Kidney capillary endothelial cell (primary cell): ENCODE measurements at places on chromosomes 7 and 10.

GRCh38 chr10:17092986-17093803 lies 36.4 kb downstream of the CUBN start:
- no peak for DNase-seq

DNA sequence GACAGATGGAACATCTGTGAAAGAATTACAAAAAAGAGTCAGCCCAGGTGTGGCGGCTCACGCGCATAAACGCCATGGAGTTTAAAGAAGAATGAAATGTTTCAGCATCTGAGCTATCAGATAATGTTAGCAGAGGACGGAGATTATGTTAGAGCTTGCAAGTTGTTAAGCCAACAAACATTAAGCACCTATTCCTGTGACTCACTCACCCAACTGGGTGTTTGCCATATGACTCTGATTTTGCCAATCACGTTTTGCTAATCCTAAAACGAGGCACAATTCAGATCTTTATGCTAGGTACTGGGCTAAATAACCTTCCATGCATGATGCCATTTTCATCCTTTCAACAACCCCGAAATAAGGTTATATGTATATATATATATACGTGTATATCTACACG lies 29.0 kb upstream of the CCNY start:
- DNase-seq: no peak

GRCh38 chr7:121279822-121280221 lies 49.0 kb upstream of the WNT16 start:
- DNase-seq: no peak

GRCh38 chr7:141203586-141203985 lies 129.7 kb downstream of the TMEM178B start:
- no peak for DNase-seq

GRCh38 chr7:105673367-105674084 lies 92.2 kb upstream of the EFCAB10 start:
- DNase-seq: no peak

DNA sequence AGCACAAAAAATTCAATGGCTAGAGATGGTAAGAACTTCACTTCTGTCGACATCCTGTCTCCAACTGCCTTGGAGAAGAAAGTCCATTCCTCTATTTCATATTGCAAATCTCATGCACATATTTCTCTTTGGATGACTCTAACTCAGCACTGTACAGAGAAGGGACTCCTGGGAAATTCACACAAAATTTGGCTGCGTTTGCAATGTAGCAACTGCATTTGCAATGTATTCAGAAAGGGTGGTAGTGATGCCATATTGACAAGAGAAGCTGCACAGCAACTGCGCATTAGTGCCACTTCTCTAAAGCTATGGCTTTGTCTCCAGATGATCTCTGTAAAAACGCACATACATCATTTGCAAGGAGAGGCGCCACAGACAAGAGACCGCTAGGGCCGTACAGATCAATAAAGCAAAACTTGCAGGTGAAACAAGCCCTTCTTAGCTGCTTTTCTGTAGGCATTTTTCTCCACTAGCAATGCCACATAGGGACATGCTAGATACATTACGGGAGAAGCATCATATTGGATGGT lies 389.5 kb downstream of the TCERG1L start:
- DNase-seq: no peak

- DNase-seq: no peak
These were observed 94.7 kb upstream of the SLC25A13 start for GRCh38 chr7:96416599-96416998.

GRCh38 chr7:36840904-36841303 lies 116.6 kb upstream of the AOAH start:
- DNase-seq: no peak

DNA sequence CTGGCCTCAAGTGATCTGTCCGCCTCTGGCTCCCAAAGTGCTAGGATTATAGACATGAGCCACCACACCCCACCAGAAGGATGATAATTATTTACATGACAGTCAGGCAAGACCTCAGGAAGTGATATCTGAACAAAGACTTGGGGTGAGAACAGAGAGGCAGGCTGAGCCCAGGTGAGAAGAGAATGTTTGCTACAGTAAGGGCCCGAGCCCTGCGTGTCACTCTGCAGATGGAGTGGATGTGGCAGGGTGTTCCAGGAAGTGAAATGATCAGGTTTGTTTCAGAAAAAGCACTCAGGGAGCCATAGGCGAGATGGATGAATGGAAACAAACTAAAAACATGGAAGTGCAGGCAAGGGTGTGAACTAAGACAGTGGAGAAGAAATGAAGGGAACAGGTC lies 22.2 kb downstream of the SFMBT2 start:
- no peak for DNase-seq

DNA sequence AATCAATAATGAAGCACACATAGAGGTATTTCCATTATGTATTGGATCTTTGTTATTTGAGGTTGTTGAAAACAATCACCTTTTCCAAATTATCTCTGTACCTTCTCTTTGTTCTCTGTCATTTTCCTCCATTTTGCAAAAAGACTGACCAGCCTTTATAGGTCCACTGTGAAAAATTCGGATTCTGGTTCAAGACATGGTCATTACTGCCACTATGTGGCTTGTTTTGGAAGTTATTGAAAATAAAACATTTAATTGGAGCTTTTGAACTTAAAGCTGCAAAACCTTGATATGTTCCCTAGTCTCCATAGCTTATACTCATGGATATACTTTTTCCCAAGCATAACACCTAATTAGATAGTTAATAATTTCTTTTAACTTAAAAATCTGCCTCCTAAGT lies 1094.4 kb downstream of the NRG3 start:
- DNase-seq: peak; percentile 47

GRCh38 chr10:74641659-74642058 lies 184.7 kb upstream of the KAT6B start:
- DNase-seq: no peak

DNA sequence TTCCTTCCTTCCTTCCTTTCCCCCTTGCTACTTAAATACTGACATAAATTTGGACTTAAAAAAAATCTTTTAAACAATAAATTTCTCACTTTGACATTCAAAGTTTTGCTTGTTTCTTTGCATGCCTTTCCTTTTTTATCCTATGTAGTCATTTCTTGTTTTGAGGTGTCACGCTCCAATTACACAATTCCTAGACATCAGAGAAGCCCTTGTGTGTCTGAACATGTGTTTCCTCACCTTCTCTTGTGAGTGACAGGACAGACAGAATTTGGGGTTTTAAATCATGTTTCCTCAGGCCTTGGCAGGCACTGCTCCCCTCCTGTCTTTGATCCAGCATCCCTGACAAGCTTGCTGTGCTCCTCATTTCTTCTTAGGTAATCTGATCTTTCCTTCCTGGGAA lies 91.3 kb downstream of the CYTH3 start:
- no peak for DNase-seq

- DNase-seq: no peak
These were observed 229.2 kb downstream of the WDR11 start for GRCh38 chr10:121080281-121080891.

- DNase-seq: no peak
These were observed 107.5 kb upstream of the ANLN start for GRCh38 chr7:36281945-36282717.

DNA sequence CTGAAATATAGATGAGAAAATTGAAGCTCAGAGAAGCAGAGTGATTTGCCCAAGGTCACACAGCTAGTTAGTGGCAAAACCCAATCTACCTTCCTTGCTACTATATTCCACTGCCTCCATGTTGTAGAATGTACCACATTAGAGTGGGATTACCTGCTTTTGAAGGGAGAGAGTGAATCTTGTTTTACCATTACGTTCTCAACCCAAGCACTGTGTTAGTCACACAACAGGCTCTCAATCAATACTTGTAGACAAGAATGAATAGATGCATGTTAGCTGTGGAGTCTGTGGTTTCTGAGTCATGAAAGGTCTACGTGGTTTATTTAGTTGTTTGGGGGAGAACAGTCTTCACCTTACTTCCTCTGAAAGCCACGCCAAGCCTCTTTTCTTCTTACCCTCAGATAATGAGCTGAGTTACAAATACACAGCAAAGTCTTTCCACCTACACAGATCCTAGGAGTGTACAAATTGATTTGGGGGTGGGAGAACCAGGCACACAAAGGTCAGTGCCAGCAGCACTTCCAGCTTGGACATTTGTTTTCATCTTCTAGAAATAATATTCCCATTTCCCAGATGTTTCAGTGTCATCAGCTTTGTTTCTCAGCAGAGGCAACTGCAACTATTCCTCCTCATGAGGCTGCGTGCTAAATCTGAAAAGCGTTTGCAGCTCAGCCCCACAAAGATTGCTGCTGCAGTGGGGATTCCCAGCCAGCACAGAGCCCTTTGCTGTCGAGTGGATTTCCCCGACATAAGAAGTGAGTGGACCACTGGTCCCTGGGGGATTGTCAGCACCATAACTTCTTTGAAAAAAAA lies 71.5 kb upstream of the ADO start:
- no peak for DNase-seq

- no peak for DNase-seq
These were observed 77.9 kb downstream of the CCNY start for GRCh38 chr10:35413985-35414861.

DNA sequence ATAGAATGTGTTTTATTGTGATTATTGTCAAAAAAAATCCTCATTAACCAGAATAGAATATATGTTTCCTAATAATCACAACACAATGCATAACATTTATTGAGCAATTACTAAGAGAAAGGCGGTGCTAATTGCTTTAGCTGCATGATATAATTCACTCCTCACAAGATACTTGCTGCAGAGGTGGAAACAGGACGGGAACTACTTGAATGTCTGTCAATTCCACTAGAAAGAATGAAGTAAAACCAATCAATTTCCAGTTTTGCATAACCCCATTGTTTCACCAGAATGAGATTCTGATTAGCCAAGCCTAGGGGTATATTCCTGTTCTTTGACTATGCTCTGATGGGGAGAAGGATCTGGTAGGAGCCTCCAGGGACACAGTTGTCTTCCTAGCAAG lies 239.1 kb upstream of the NRP1 start:
- no peak for DNase-seq

- no peak for DNase-seq
These were observed 20.3 kb downstream of the STARD3NL start for GRCh38 chr7:38198366-38198765.

DNA sequence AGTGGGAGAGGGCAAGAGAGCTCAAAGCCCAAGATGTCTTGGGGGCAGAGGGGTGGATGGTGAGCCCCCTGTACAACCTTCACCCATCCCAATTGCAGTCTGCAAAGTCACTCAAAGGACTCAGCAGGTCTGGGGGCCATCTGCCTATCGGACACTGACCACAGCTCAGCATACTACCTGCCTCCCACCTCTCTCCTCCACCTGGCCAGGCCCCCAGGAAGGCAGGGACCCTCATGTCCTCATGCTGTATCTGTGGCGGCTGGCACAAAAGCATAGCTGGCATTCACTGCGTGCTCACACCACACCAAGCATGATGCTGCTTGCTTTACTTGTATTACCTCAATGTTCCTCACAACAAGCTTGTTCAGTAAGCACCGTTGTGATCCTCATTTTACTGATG lies 16.2 kb upstream of the CRHR2 start:
- DNase-seq: no peak

- no peak for DNase-seq
These were observed 49.1 kb downstream of the CHST15 start for GRCh38 chr10:124044143-124044862.

DNA sequence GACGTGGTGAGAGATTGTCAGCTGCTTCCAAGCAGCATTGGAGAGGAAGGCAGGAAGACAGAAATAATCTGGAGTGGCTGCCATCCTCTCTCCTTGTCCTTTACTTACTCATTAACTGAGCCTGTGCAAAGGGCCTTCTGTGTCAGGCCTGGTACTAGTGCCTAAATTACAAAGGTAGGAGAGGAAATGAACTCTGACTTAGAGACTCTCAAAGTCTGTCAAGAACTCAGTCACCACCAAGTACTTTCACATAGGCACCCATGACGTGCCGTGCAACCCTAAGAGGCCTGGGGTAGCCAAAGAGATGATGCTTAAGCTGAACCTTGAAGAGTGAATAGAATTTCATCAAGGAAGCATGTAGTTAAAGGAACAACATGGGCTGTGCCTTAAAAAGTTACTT lies 866.9 kb downstream of the LRMDA start:
- no peak for DNase-seq

DNA sequence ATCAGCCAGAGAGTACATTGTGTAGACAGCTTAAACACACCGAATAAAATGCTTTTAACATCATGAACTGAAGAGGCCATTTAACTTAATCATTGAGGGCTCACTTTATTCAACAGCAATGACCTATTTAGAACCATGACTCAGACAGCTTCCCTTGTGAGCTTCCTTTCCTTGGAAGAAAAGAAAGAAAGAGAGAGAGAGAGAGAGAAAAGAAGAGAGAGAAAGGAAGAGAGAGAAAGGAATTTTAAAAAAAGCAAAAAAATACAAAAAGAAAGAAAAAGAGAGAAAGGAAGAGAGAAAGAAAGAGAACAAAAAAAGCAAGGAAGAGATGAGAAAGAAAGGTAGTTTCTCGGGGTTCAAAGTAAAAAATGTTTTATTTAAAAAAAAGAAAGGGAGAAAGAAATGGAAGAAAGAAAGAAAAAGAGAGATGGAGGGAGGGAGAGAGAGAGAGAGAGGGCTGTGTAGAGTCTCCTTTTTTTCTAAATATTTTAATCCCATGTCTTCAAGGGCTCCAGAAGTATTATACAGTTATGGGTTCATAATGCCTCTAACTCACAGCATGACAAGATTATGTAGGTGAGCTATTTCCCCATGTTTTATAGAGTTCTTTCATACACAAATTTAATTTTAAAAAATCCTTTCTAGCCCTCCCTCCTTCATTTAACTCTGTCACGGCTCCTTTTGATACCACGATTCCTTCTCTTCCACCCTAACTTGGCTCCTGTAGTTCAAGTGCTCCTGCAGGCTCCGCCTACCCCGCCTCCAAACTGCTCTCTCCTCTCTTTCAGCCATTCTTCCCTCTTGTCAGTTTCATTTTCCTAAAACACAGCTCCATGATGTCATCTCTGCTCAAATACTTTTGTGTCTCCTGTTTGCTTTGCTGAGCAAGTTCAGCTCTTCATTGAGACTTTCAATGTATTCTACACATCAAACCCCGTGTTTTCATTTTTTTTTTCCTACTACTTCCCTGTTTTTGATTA lies 85.5 kb downstream of the PRTFDC1 start:
- no peak for DNase-seq

DNA sequence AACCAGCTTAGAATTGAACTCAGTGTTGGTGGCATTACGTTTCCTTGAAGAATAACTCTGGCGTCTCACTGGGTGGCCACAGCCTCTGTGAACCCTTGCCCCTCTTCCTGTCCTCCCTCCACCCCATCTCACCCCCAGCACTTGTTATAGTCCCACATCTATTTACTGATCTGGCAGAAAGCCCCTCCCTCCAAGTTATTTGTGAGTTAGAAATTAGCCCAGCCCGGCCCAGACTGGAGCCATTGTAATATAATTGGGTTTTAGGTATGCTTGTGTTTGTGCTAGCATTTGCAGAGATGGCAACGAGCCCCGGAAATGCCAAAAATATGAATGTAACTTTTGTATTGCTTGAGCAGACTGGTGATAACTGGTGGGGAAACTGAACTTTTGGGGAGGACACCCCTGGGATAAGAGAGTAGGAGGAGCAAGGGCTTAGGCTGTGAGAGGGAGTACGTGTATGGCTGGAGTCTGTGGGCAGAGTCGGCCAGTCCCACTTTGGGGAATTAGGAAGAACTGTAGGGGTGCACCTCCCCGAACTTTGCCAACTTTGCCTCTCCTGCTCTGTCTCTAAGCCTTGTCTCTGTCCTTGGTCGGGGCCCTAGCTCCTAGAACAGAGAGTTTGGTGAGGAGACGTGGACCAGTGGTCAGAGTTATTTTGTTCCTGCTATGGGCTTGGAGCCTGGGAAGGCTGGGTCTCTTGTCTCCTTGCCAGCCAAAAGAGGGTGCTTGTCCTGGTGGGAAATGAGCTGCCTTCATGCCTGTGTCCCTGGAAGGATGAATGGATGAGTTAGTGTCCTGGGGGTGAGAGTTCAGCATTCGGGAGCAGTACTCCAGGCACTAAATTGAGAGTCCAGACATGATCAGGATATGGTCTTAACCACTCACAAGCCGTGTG lies 19.3 kb upstream of the TRIM8 start:
- DNase-seq: no peak
